ENCODE measurements at places on chromosomes 12 and 14.

DNA sequence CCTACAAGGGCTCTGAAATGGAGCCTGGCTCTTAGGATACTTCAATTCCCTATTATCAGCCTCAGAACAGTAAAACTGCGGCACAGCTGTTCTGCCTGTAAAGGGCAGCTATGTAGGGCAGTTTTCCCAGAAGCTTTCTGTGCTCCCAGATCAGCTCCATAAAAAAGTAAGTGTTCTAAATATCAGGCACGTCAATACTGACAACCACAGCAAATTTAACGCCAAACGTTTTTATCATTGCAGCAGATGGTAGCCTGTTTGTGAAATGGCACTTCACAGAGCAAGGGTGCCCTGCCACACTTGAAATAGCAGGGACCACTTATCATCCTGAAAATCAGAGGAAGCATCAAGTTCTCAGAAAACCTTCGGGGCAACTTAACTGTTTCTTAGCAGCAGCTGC is 54.8 kb upstream of the PTHLH start:
- no peak for DNase-seq

GRCh38 chr14:65422088-65422834 is 9.7 kb downstream of the FUT8 start:
- no peak for DNase-seq

DNA sequence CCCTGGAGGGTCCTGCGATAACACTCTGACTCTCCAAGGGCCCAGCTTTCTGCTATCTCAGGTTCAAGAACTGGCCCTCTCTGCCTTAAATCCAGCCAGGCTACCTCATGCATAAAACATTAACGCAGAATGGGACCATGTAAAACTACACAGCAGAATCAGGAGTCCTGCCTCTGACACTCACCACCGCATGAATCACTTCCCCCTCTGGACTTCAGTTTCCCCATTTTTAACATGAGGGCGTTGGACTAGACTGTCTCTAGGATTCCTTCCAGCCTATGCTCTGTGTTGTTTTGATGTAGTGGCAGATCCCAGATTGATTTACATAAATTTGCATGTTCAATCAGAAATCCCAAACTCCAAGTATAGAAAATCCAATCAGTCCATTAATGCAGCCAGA is 3.3 kb downstream of the NCKAP5L start:
- no peak for DNase-seq

GRCh38 chr12:105352052-105352451 is 21.6 kb downstream of the C12orf75 start:
- DNase-seq: no peak

GRCh38 chr14:31902945-31903646 is 174.0 kb upstream of the ARHGAP5 start:
- DNase-seq: no peak

DNA sequence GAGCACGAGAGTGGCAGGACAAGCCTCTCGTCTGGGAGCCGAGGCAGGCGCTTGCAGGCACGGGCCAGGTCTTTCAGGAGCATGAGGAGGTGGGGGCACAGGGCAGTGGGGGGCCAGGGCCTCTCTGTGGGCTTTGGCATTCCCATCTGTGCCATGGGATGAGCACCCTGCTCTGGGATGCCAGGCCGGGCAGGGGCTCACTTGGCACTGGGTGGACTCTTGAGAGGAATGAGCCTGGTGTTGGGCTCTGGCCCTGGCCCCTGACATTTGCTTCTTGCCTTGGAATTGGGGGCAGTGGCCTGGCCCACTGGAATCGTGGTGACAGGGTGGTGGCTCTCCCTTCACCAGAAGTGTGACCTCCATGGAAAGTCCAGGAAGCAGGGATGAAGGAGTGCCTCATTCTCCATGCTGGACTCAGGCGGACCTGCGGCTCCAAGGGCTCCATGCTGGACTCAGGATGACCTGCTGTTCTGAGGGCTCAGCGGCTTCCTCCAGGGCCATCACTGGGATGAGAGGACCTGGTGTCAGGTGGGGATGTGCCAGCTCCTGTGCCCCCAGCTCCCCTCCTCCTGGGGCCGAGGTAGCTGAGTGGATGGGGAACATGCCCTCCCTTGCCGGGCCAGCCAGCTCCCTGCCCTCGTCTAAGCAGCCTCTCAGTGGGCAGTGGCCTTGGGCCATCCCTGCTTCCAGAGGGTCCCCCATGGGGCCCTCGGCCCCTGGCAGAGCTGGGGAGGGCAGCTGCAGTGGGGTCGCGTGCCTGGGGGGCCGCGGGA is 220.3 kb downstream of the KIF26A start:
- no peak for DNase-seq

DNA sequence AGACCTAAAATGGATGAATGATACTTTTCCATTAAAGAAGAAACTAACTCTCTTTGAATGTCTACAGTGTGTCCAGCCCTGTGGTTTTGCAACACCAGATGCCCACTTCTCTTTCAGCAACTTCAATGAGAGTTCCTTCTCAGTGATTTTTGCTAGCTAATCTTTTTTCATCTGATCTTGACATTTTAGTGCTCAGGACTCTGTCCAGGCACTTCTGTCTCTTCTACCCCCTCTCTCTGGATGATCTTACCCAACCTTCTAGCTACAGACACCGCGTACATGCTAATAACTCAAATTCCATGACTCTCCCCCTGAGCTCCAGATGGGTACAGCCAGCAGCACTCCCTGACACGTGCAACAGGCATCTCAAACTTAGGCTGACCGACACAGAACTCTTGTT is 161.1 kb upstream of the FOXN3 start:
- DNase-seq: no peak

- peak; percentile 13 for DNase-seq
Observed at GRCh38 chr12:80937391-80938238, at the start of gene LIN7A. LIN7A (minus strand) TSS chr12:80937934; CDS start chr12:80937722, 212 bp downstream.

DNA sequence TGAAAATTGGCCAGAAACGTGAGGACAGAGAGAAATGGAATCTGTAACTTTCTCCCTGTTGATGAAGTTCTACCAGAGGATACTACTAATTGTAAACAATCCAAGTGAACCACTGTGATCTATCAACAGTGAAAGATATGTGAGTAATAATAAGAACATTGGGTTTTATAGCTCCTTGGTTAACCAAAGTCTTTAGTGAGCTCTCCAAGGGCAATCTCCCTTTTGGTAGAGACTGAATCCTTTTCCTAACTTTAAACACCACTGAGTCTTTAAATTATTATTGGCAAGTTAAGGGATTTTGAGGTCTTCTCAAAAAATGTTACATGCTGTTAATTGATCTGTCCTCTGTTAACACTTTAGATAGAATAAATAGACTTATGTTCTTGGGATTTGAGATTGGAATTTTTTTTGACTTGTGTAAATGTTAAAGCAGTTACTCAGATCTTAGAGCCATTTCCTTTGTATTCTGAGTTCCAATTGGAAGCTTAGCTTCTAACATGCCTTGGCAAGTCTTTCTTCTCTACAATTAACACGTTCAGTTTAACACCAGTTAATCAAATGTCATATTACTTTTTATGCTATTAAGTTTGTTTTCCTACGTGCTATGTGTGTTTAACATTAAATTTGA is 338.2 kb upstream of the DDHD1 start:
- no peak for DNase-seq

DNA sequence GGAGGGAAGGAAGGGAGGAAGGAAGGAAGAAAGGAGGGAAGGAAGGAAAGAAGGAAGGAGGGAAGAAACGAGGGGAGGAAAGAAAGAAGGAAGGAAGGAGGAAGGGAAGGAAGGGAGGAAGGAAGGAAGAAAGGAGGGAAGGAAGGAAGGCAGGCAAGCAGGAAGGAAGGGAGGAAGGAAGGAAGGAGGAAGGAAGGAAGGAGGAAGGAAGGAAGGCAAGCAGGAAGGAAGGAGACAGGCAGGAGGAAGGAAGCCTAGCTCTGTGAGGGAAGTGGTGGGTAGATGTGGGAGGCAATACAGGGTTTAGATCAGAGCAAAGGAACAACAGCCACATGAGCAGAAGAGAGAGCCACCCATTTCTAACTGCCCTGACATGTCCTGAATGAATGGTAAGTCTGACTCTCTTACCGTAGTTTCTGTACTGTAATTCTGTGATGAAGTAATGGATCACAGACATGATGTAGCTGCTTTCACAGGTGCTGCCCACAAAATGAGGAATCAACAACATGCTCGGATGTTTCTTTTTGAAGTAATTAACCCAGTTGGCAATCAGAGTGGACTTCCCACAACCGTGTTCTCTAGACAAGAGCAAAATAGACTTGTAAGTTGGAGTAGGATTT is 24.4 kb upstream of the HSP90B1 start:
- no peak for DNase-seq

DNA sequence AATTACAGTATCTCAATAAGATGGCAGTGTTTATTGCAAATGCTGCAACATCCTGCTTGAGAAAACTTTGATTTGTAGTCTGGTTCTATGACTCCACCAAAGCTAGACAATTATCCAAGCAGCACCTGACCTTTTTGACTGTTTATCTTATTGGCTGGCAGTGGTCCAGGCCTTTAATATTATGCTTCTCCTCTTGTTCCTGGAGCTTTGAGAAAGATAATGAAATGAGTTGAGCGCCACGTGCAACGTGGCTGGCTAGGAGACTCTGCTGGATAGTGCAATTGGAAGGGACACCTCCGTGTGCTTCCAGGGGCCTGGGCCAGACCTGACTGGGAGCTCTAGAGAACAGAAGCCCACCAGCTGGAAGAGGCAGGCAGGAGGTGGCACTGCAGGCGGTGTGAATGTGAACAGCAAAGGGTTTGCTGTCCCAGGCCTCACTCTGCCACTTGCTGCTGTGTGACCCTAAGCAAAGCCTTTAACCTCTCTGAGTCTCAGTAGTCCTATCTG is 349.3 kb downstream of the CACNA1C start:
- no peak for DNase-seq

- no peak for DNase-seq
Observed at GRCh38 chr14:34275078-34275477, 187.0 kb downstream of the SPTSSA start.

DNA sequence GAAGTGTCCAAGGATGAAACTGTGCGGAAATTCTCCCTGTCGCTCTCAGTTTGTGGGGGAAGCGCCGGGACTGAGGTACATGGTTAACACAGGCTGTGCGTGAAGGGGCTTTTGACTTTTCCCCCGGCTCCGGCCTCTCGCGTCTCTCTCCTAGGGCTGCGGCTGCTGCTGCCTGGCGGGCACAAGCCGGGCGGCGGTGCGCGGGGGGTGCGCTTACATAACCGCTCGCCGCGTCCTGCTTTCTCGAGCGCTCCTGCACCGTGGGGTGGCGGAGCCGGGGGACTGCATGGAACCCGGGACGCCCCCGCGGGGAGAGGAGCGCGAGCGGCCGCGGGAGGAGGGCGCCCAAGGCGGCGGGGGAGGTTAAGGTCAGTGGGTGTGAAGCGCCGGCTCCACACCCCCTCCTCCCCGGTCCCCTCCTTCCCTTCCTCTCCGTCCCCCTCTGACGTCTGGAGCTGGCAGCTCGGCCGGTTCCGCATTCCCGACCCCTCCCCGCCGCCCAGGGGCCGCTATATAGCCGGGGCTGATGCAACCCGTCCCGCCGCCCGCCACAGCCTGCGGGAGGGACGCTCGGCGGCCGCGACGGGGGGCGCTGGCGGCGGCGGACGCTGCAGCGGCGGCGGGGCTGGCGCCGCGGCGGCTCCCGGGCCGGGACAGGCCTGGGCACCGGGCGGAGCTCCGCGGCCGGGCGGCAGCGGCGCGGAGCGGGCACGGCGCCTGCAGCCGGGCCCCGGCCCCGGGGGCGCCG is at the start of gene JDP2:
TSS of gene JDP2 (plus strand) at position 541 of the 748 bp plus-strand sequence. CDS start 9,899 bp downstream, outside the sequence.
- DNase-seq: peak; percentile 69

- DNase-seq: no peak
Observed at GRCh38 chr14:53365486-53366130, 212.5 kb upstream of the DDHD1 start.

DNA sequence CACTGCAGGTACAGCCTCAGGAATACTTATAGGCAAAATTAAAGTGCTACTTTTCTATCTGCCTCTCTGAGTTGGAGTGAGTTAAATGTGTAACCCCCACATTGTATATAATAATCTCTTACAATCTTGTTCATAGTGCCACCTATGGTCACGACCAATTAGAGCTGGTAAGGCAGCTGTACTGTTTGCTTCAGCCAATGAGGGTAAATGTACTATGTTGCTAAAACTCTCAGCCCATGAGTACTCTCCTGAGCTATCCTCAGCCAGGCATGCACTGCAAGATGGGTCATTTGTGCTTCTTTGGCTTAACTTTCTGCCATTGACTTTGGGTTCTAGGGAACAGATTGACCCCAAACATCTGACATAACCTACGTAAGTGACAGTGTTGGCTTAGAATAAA is 15.0 kb upstream of the MDM2 start:
- no peak for DNase-seq

DNA sequence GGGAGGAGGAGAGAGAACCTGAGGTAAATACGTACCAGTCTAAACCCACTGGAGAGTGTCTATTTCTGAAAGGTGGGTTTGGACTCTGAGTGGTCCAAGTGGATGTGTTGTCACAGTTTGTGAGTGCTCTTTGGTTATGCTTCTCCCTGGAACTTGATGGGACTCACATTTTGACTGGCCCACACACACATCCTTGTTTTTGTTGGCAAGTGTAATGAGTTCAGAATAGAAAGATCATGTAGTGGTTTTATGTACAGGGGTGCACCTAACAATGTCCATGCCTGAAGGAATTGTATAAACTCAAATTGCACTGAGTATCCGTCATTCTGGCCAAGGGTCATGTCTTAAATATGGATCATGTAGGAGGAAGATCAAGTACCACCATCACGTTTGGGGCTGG is 4.8 kb downstream of the PPFIBP1 start:
- DNase-seq: no peak

- no peak for DNase-seq
Observed at GRCh38 chr12:130384234-130384633, 46.5 kb downstream of the PIWIL1 start.

DNA sequence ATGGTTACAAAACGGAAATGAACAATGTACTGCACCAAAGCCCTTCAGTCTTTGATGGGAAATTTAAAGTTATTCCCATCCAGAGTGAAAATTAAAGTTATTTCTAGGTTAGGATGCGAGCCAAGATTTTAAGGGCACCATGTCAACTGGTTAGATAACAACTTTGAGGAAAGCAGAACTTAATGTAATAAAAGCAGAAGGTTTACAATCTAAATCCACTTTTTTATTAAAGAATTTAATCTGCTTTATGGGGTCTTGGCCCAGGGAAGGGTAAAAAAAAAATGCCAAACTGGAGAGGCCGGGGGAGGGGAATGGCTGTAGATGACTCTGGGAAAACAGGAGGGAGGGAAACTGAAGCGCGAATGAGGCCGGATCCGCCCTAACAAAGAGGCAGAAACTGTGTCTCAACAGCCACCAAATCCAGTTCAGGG is 108.2 kb upstream of the ATF7IP start:
- no peak for DNase-seq

DNA sequence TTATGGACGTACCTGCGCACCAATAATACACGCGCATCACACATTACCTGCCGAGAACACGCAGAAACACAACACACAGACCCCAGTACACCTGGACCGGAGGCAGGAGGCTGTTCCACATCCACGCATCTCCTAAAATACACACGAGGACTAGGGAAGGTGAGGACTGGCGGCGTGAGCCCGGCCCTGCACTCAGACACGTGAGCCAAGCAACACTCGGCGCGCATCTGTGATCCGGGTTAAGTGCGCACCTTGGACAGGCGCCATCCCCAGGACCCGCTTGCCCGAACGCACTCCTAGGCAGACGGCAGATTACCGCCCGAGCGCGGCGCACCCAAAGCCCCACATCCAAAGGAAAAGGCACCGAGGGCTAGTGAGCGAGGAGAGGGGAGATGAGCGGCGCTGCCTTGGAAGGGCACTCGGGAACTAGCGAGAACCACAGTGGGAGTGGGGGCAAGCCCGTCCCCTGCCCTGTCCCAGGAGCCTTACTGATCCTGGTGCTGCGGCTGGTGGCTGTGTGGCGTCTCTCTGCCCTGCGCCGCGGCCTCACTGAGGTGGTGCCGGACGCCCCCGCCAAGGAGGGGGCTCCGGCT is 417 bp downstream of the GLS2 start:
- peak; percentile 3 for DNase-seq

Data from substantia nigra (tissue), 51 donors.